ENCODE measurements at places on chromosomes 6 and 20.

- no peak for DNase-seq
- H3K27ac ChIP-seq, result no peak overlapping the region
- no peaks in the 10 kb centered on the region for H3K36me3 ChIP-seq
- H3K4me1 ChIP-seq, result peaks cover 3% of the 10 kb centered on the region
- H3K4me3 ChIP-seq, result no peak overlapping the region
- H3K27me3 ChIP-seq, result no peaks in the 10 kb centered on the region
These were observed 199.9 kb upstream of the PRDM1 start for GRCh38 chr6:105886066-105886813.

DNA sequence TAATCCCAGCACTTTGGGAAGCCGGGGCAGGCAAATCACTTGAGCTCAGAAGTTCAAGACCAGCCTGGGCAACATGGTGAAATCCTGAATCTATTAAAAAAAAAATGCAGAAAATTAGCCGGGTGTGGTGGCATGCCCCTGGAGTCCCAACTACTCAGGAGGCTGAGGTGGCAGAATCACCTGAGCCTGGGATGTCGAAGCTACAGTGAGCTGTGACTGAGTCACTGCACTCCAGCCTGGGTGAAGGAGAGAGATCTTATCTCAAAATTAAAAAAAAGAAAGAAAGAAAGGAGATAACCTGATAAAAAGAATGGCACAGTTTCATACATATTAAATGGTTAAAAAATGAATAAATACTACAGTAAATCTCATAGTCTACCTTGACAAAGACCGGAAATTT is 123.6 kb upstream of the TNFAIP3 start:
- no peaks in the 10 kb centered on the region for H3K4me1 ChIP-seq
- H3K27me3 ChIP-seq, result no peaks in the 10 kb centered on the region
- H3K4me3 ChIP-seq, result no peak overlapping the region
- no peaks in the 10 kb centered on the region for H3K36me3 ChIP-seq
- H3K27ac ChIP-seq, result no peak overlapping the region

DNA sequence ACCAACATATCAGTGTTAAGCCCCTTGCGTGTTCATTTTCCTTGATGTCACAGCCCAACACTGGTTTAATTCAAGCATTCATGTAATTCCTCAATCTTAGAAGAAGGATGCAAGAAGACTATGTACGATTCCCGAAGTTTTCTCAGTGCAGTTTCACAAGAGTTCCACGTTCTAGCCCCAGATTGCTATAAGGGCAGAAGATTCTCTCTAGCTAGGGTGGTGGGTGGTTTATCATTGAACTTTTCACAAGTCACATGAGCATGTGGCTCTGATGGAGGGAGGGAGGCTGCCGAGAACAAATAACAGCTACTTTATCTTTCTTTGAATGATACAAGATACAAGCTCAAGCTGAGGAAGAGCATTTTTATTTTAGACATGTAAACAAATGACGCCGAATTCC is 71.9 kb upstream of the NHSL1 start:
- peak overlapping the region; percentile 9 for H3K27ac ChIP-seq
- H3K4me3 ChIP-seq, result no peak overlapping the region
- H3K4me1 ChIP-seq, result no peaks in the 10 kb centered on the region
- no peak for DNase-seq

GRCh38 chr6:165976684-165977083 is 191.0 kb downstream of the TBXT start:
- H3K27me3 ChIP-seq, result no peaks in the 10 kb centered on the region
- no peak overlapping the region for H3K27ac ChIP-seq
- no peaks in the 10 kb centered on the region for H3K36me3 ChIP-seq
- no peak overlapping the region for H3K4me3 ChIP-seq
- no peak for DNase-seq

- no peak for DNase-seq
- no peaks in the 10 kb centered on the region for H3K36me3 ChIP-seq
These were observed 17.0 kb downstream of the CDS2 start for GRCh38 chr20:5143851-5144250.
